Right lobe of liver (tissue), 6 donors: ENCODE measurements at places on chromosomes 1 and 21. TPM values are rescaled to one million over a fixed set of nuclear protein-coding genes. Genes with fewer than 3 reads are reported as not detected.
A peak's percentile ranks its signal among the peaks of the same experiment; 100 is the strongest.

Gene VN1R5
- not detected for total RNA-seq

Gene NTMT2
- not detected for total RNA-seq

Gene MIS18A
- total RNA-seq: 2.4 TPM

Gene MYOM3
- total RNA-seq: 0.04 TPM

Gene HSD17B7
- 16.9 TPM for total RNA-seq

Gene TAS1R1
- not detected for total RNA-seq

Gene NBPF6
- total RNA-seq: not detected

Gene PM20D1
- total RNA-seq: 0.12 TPM

Gene FMO3
- 107 TPM for total RNA-seq

Gene YBX1
- 144 TPM for total RNA-seq

Gene CCDC185
- total RNA-seq: not detected

Gene DNAJB4
- 21.7 TPM for total RNA-seq

GRCh38 chr1:179794669-179795068, 51.6 kb downstream of the FAM163A start:
- DNase-seq: no peak

DNA sequence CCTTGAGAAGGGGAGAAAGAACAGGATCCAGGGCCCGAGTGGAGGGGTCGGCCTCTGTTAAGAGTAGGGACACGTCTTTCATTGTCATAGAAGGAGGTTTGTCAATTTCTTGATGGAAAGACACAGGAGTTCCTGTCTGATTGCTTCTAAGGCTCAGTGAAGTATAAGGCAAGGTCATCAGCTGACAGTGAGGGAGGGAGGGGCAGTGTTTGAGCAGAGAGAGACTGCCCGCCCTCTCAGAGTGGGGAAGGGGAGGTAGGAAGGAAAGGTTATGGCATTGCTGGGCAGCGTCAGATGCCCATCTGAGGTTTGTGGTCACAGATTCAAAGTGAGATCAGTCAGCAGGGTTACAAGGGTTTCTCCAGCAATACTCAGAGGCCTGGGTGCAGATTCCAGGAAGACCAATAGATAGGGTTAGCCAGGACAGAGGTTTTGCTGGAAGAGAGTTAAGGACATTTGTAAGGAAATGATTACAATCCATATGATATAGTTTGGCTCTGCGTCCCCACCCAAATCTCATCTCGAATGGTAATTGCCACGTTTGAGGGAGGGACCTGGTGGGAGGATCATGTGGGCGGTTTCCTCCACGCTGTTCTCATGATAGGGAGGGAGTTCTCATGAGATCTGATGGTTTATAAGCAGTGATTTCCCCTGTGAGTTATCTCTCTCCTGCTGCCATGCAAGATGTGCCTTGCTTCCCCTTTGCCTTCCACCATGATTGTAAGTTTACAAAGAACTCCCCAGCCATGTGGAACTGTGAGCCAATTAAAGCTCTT, 127.2 kb upstream of the GJB5 start:
- DNase-seq: no peak

DNA sequence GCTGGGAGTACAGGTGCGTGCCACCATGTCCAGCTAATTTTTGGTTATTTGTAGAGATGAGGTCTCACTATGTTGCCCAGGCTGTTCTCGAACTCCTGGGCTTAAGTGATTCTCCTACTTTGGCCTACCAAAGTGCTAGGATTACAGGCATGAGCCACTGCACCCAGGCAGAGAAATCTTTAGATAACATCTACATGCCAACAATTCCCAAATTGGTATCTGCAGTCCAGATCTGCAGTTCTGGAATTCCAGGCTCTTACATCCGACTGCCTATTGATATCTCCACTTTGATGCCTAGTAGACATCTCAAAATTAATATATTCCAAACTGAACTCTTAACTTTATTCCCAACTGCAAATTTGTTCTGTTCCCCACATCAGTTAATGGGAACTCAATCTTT, 23.3 kb downstream of the INAVA start:
- no peak for DNase-seq

DNA sequence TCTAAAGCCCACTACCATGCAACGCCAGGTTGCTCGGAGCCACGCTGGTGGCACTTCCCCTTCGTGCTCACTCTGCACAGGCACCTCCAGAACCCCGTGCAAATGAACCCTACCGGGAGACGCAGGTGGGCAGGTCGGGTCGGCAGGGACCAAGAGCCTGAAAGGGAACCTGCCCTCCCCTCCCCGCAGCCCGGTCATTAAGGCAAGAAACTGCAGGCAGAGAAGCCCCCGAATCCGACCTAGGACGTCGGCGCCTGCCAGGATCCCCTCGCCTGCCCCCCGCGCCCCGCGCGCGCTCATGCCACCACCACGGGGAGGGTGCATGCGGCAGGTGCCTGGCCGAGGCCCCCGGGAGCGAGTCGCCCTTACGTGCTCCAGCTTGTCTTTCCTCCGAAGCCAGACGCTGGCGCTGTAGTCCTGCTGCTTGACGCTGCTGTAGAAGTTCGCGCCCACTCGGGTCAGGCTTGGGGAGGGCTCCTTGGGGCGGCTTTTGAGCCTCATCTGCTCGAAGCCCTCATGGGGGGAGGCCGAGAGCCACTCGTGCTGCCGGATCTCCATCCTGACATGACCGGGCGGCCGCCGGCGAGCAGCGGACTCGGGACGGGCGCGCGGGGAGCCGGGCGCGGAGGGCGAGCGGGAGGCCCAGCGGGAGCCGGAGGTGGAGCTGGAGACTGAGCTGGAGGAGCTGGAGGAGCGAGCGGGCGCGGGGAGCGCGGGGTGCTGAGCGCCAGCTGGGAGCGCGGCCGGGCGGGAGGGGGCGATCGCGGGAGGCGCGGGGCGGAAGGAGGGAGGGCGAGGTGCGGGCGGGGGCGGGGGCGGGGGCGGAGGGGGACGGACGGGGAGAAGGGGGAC, 552 bp downstream of the PLD5 start:
- DNase-seq: no peak

GRCh38 chr1:234217316-234217840, 155.9 kb upstream of the COA6 start:
- no peak for DNase-seq

DNA sequence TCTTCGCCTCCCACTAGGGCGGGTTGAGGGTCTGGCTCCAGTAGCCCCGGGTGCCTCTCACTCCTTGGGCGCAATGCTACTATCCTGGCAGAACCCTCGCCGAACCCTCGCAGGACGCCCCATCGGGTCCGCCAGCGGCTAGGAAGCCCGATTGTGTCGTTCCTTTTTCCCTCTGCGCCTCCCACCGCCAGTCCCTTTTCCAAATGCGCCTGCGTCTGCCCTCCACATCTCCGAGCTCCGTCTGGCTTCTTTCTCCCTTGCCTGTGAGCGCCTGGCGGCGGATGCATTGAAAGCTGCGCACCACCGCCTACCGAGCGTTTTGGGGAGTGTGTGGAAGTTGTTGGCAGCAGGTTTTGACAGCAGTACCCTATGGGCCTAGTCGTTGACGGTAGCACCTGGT, 1.0 kb upstream of the DIRAS3 start:
- peak; percentile 67 for DNase-seq

DNA sequence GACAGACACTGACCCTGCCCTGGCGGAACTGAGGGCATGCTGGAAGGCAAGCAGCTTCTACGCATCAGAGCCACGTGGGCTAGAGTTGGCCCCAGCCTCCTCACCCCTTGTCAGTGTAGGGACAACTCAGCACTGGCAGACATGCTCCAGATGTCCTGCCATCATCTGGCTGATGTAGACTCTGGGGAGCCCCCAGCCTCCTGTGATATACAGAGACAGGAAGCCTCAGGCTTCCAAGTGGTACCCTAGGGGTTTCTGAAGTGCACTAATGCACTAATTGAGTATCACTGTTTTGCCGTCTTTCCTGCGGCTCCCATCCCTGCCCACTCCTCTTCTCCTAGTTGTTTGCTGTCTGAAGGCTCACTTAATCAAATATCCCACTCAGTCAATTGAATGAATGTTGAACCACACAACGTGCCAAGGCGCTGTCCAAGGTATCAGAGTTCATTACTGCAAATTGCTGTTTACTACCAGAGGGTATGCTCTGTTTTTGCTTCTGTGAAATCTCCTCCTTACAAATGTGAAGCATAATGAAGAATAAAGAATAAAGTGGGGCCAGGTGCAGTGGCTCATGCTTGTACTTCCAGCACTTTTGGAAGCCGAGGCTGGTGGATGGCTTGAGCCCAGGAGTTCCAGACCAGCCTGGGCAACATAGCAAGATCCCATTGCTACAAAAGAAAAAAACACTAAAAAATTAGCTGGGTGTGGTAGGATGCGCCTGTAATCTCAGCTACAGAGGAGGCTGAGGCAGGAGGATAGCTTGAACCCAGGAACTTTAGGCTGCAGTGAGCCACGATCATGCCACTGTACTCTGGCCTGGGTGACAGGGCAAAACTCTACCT, 76.4 kb upstream of the ZBTB18 start:
- no peak for DNase-seq

DNA sequence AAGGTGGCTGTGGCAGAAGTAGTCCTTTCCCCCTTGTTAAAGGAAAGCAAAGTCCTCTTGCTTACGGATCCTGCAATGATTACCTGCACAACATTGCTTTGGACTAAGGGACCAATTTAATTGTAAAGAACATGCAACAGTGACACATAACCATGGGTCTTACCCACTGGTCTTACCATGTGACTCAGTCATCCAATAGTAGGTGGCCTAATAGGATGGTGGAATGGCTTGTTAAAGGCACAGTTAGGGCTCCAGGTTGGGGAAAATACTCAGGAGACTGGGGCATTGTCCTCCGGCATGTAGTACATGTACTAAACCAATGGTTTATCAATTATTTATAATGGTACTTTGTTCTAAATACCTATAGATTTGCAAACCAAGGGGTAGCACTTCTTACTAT, 2.1 kb upstream of the YIPF1 start:
- DNase-seq: no peak

- no peak for DNase-seq
Measured at GRCh38 chr1:115240297-115240696, 97.8 kb downstream of the NGF start.

- DNase-seq: no peak
Measured at GRCh38 chr1:39117899-39118450, 86.5 kb upstream of the MACF1 start.

- DNase-seq: no peak
Measured at GRCh38 chr1:168321945-168322344, 41.3 kb downstream of the TBX19 start.

- no peak for DNase-seq
Measured at GRCh38 chr1:19567041-19567440, 77.1 kb upstream of the NBL1 start.

- no peak for DNase-seq
Measured at GRCh38 chr1:173009597-173009996, 41.1 kb downstream of the TNFSF18 start.

GRCh38 chr1:114439369-114439768, 71.6 kb downstream of the TRIM33 start:
- DNase-seq: no peak

DNA sequence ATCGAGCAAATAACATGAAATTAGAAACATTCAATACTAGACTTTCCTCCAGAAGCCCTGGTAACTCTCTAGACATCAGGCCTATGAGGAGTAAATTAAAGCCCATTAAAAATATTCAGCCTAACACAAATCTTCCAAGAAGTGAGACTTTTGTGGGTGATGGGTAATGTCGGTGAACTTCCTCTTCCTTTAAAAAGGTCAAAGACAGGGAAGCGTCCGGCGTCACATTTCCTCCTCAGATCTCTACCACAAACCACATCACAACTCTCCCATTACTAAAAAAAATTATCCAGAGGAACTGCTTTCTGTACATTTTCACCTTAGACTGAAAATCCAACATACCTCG, 1.4 kb downstream of the EIF4G3 start:
- DNase-seq: no peak

GRCh38 chr1:195971589-195971988, 636.7 kb downstream of the KCNT2 start:
- DNase-seq: no peak

- DNase-seq: no peak
Measured at GRCh38 chr1:28328228-28328648, 602 bp upstream of the MED18 start.

DNA sequence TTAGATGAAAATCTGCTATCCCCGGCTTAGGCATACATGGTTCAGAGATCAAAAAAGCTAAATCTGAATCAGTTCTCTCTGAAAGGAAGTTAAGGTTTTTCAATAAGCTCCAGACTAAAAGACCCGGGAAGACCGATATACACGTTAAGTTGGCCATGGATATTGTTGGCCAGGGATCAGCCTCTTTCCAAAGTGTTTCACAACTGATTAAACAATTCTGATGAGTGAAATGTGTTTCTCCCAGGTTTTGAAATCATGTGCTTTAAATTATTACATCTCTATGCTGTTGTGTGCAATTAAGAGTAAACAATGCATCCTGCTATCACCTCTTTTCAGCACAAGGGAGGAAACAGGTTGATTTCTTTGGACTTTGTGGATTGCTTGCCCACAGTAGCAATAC, 23.7 kb upstream of the GNG12 start:
- no peak for DNase-seq

DNA sequence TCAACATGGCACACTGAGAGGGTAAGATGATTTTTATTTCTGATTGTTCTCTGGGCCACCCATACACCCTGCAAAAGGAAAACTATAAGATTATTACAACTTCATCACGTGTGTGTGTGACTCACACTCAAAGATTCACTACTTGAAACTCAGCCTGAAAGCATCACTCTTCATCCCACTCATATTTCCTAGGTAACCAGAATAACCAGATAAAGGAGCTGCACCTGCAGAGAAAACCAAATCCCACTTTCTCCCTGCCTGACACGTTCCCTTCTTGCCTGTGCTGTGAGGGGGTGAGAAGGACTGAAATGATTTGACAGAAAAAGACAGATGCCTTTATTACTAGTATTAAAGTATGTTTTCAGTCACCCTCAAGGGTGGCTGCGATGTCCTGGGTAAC, 131.6 kb downstream of the TGFBR3 start:
- DNase-seq: no peak

DNA sequence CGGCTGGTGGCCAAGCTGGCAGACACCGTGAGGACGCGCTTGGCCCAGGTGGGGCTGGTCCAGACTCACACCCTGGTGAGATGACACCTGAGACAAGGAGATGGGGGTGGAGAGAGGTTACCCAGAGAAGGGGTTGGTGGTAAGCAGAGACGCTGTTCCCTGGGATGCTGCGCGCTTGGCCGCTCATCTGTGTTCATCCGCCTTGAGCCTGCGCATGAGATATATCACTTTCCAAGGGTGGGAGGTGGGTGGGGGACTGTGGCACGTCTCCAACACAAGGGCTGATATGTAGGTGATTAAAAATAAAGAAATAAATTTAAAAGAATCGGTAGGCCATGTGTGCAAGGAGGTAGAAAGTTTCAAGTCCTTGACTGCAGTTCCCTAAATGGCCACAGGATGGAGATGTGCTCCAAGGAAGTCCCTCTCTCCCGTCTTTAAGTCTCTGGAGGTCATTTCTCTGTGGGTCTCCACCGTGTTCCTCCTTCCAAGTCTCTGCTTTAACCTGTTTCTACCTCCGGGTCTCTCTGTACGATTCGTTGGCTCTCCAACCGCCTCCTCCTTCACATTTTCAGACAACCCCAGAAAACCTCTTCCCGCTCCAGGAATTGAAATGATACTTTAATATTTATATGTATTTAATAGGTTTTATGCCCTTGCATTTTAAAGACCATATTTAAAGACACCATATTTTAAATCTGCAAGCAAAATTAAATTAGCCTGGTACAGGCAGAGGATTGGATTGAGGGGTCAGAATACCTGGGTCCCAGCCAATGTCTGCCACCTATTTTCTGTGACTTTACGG, 4.5 kb downstream of the TTC24 start:
- DNase-seq: peak; percentile 34
